Renal cortex interstitium (tissue), 15 donors: ENCODE measurements at places on chromosomes 7 and 10. TPM values are rescaled to one million over a fixed set of nuclear protein-coding genes. Genes with fewer than 3 reads are reported as not detected.

DNA sequence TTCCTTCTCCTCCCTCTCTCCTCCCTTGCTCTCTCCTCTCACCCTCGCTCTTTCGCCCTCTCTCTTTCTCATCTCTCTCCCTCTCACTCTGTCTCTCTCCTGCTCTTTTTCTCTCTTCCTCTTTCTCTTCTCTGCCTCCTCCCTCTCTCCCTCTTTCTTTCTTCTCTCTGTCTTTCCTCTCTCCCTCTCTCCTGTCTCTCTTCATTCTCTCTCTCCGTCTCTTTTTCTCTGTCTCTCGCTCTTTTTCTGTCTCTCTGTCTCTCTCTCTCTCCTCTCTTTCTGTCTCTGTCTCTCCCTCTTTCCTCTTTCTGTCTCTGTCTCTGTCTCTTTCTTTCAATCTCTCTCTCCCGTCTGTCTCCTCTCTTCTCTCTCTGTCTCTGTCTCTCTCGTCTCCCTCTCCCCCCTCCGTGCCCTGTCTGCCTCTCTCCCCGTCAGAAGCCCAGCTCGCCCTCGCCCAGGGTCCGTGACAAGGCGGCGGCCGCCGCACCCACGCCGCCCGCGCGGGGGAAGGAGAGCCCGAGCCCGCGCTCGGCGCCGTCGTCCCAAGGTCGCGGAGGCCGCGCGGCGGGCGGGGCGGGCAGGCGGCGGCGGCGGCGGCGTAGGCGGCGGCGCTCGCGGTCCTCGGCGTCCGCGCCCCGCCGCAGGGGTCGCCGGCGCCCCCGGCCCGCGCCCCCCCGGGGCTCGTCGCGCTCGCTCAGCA is 21.3 kb upstream of the HSPB1 start:
- no peak for DNase-seq

DNA sequence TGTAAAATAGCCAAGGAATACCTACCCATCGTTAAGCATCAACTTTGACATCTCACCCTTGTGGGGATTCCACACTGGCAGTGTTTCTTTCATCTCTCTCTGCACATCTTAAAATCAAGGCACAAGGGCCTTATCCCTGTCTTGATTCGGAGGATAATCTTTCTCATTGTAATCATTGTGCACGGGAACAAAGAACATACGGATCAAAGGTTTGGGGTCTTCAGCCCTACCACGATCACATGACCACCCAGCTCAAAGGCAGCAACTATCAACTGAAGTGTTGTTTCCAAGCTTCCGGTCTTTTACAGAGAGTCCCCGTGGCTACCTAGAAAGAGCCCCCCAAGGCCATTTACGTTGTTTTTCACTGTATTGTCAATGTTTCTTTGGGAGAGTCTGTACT is 11.9 kb downstream of the FGFBP3 start:
- no peak for DNase-seq

DNA sequence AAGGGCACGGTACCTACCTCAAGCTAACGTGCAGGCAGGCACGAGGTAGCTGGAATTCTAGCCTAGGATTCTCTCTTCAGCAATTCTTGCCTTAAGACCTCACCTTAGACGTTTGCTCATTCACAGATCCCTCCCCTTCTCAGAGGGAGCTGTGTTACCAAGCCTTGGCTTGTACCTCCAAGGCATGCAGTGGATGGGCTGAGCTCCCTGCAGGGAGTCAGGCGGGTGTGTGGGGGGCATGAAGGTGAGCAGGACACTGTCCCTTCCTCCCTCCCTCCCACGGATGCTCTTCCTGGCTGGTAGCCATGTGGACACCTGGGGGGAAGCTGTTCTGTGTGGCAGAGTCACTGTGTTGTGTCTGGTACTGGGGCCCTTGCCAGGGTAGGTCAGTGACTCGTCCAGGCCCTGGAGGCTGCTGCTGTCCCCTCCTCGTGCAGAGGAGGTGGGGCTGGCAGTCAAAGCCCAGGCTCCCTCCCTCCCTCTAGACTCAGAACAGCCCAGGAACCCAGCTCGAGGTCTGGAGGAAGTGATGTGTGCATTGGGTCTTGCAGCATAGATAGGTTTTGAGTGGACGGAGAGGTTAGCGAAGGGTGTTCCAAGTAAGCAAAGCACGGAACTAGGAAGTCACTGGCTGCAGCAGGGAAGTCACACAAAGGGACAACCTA is 222.2 kb upstream of the SH2B2 start:
- no peak for DNase-seq

- DNase-seq: no peak
Measured at GRCh38 chr10:99682032-99682431, 22.7 kb downstream of the ENTPD7 start.

GRCh38 chr10:110848106-110848505 is 23.6 kb upstream of the PDCD4 start:
- DNase-seq: no peak

The MLXIPL gene
- polyA plus RNA-seq: 8.5 TPM

The ZP3 gene
- 11.0 TPM for polyA plus RNA-seq
